Omental fat pad (tissue), 4 donors: ENCODE measurements at places on chromosomes 4 and X.

- DNase-seq, result no peak
Measured at GRCh38 chr4:85956293-85956945, 403.4 kb downstream of the MAPK10 start.

- no peak for DNase-seq
Measured at GRCh38 chr4:71495454-71495853, 156.6 kb downstream of the SLC4A4 start.

DNA sequence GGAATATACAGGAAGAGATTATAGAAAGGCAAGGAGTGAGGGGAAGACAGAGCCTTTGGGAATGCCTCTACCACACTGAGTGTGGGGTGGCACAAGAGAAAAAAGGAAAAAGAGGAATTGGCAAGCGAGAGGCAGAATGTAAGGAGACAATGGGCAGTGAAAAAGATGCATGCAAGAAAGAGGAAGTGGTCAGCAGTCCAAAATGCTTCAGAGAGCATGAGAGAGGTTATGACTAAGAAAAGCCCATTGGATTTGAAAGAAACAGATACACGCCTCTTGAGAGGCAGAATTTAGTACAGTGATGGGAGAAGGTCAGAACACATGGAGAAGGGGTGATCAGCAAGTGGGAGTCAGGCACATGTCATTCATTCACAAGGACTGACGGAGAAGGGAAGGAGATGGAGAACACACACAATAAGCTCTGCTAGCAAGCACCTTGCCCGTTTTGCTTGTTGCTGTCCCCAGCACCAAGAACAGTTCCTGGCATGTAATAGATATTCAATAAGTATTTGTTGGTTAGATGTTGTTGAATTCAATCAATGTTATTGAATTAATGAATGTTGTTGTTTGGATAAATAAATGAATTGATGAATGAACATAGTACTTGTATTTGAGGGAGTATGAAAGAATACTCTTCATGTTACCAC is 6.3 kb downstream of the DCHS2 start:
- no peak for DNase-seq

DNA sequence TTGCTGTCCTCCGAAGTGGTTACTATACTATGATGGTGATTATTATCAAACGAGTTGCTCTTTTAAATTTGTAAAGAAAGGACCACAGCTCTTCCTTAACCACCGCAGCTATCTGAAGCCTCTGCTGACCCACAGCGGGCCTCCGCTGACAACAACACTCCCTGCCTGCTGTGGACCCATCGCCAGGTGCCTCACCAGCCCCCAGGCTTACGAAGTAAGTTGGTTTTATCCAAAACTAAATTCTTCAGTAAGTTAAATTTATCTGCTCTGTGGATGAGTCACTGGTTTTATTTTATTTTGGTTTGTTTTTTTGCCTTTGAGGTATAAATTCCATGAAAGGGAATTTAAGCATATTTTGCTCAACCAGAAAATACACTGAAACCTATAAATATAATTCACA is 54.7 kb downstream of the SLC9A6 start:
- DNase-seq, result no peak

- no peak for DNase-seq
Measured at GRCh38 chr4:22986881-22987280, 294.1 kb downstream of the GBA3 start.

- no peak for DNase-seq
Measured at GRCh38 chr4:101865501-101866062, 75.1 kb downstream of the BANK1 start.

- DNase-seq, result no peak
Measured at GRCh38 chr4:88276952-88277710, 7.2 kb downstream of the PPM1K start.

DNA sequence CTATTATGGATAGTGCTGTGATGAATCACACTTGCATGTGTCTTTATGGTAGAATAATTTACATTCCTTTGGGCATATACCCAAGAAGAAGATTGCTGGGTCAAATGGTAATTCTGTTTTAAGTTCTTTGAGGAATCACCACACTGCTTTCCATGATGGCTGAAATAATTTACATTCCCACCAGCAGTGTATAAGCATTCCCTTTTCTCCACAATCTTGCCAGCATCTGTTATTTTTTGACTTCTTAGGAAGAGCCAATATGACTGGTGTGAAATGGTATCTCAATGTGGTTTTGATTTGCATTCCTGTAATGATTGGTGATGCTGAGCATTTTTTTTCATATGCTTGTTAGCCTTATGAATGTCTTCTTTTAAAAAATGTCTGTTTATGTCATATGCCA is 1120.2 kb downstream of the ARAP2 start:
- DNase-seq, result no peak

DNA sequence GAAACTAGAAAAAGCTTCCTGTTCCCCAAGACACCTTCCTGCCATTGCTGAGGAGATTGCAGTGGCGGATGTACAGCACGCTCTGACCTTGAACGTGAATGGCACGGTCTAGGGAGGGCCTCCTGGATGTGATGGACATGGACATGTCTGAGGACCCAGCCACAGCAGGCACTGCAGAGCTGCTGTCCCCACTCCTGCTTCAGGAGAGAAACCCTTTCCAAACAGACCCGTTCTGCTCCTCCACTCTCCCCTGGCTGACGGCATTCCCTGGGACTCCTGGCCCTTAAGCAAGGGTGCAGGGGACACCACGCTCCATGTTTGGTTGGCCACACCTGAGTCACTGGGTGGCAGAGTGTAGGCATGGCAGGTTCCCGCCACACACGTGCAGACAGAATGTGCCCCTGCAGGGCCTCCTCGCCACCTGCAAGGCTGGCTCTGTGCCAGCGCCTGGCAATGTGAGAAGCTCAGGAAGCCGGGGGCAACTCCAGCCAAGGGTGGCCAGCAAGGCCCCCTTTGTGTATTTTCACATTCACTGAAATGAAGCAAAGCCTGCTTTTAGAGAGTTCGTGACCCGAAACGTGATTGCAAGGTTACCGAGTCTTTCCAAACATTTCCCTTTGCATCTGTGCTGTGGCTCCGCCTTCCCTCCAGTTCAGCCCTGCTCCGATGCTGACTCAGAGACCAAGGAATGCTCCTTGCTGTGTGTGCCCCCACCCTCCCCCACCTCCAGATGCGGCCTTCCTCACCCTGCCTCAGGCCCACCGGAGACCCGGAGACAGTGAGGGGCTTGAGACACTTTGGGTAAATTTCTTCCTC is 46.1 kb downstream of the HTRA3 start:
- DNase-seq, result no peak

- no peak for DNase-seq
Measured at GRCh38 chr4:119231491-119231890, 19.0 kb downstream of the USP53 start.

GRCh38 chr4:76238236-76238635 is 13.3 kb upstream of the FAM47E start:
- no peak for DNase-seq

GRCh38 chrX:96861661-96862060 is 22.0 kb upstream of the RPA4 start:
- no peak for DNase-seq

DNA sequence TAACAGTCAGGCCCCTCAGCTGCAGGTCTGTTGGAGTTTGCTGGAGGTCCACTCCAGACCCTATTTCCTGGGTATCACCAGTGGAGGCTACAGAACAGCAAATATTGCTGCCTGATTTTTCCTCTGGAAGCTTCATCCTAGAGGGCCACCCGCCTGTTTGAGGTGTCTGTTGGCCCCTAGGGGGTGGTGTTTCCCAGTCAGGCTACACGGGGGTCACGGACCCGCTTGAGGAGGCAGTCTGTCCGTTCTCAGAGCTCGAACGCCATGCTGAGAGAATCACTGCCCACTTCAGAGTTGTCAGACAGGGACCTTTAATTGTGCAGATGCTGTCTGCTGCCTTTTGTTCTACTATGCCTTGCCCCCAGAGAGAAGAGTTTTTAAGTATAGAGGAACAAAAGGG is 160.8 kb downstream of the DKK2 start:
- no peak for DNase-seq
